ENCODE measurements at places on chromosomes 1 and 21.

DNA sequence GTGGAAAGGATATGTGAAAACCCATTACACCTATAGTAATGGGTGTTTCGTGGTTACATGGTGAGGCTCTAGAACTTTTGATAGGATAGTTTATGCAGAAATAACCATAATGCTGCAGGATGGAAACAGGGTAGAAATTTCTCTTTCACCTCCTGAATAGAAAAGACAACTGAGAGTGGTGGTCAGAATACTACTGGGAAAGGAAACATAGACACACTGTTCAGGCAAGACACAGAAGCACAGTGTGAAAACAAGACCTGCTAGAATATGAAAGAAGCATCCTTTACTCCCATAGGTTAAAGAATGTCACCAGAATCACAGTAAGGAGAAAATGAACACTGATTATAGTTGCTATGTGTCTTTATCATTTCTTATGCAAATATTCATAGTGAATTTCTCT is 496.6 kb downstream of the DPYD start:
- no peak for DNase-seq

- no peak for DNase-seq
Measured at GRCh38 chr1:39148942-39149341, 55.6 kb upstream of the MACF1 start.

- no peak for DNase-seq
Measured at GRCh38 chr1:183159960-183160359, 26.1 kb upstream of the LAMC2 start.

GRCh38 chr1:167328816-167329483 is 108.3 kb downstream of the POU2F1 start:
- DNase-seq, result no peak

GRCh38 chr1:146019231-146020057 is 2.1 kb downstream of the HJV start:
- no peak for DNase-seq

- DNase-seq, result no peak
Measured at GRCh38 chr1:202964791-202965410, 2.2 kb downstream of the CYB5R1 start.

DNA sequence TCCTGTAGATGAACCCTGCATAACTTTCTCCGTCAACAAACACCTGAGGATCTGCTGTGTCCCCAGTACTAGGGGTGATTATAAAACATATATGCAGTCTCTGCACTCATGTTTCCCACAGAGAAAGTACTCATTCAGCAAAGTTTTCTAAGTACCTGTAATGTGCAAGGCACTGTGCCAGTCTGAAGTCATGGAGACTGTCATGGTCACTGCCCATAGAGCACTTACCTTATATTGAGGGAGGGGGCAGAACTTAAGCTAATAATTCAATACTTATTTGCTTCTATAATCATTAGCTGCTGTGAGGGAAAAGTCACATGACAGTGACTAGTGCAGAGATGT is 41.2 kb downstream of the MAP3K21 start:
- DNase-seq, result no peak

GRCh38 chr21:45258466-45258865 is 29.2 kb downstream of the POFUT2 start:
- DNase-seq, result no peak

- DNase-seq, result no peak
Measured at GRCh38 chr1:44988531-44989156, 2.2 kb upstream of the EIF2B3 start.

GRCh38 chr1:24285231-24285630 is 33.9 kb upstream of the GRHL3 start:
- no peak for DNase-seq

- no peak for DNase-seq
Measured at GRCh38 chr1:34904236-34905097, 25.0 kb downstream of the DLGAP3 start.

- DNase-seq, result no peak
Measured at GRCh38 chr1:115067161-115067859, 22.0 kb downstream of the TSPAN2 start.

- DNase-seq, result no peak
Measured at GRCh38 chr1:27436204-27437159, 44.1 kb downstream of the GPR3 start.

GRCh38 chr1:36922593-36923426 is 111.5 kb downstream of the GRIK3 start:
- no peak for DNase-seq

- no peak for DNase-seq
Measured at GRCh38 chr1:198628067-198628455, 10.8 kb upstream of the PTPRC start.

- DNase-seq, result peak; percentile 50
Measured at GRCh38 chr1:236066828-236067386, 2.0 kb upstream of the NID1 start.
